Activated naive CD8-positive, alpha-beta T cell treated with anti-CD3 and anti-CD28 coated beads, Interleukin-2, amount 50 U/mL, for 16 hours (primary cell): ENCODE measurements at places on chromosomes 2 and 18.
A peak's percentile ranks its signal among the peaks of the same experiment; 100 is the strongest.

DNA sequence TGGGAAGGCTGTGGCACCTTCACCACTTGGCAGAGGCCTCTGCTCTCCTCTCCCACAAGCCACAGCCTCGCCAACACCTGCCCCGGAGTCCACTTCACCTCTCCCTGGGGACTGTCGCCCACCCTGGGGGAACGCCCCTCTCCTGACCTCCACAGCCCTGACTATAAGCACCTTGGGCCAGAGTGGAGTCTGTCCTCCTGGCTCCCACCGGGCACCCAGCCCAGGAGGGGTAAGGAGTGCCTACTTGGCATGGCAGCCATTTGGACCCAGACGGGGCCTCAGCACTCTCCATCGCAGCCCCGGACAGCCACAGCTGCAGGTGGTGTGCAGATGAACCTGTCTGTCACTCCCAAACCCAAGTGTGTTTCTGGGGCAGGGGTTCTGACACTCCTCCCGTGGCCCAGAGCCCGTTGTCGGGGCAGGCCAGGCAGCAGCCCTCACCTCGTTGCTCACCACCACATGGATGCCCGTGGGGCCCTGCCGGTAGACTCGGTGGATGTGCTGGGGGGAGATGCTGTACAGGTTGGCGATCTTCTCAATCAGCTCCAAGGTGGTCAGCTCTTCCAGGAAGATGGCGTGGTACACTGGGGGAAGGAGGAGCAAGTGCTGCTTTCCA lies 53.5 kb downstream of the TFCP2L1 start:
- no peak for DNase-seq

DNA sequence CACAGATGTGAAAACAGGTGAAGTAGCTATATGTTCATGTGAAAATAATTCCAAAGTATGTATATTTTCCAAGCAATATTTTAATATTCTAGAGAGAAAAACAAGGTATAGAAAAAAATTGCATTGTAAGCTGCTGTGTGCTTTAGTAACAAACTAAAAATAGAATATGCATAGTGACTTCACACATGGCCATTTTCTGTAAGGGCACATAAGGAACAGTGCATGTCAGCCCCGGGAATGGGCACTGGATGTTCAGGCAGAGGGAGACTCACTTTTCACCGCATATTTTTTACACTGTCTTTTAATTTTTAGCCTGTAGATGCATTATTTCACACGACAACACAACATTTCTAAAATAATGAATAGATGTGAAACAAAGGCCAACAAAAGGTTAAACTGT lies 46.0 kb downstream of the CMPK2 start:
- no peak for DNase-seq

GRCh38 chr2:85600951-85601770 lies 1.3 kb downstream of the TMEM150A start:
- DNase-seq, result no peak

- DNase-seq, result no peak
Observed at GRCh38 chr2:23658466-23658942, 268.4 kb downstream of the ATAD2B start.

GRCh38 chr18:37742436-37742835 lies 176.8 kb upstream of the CELF4 start:
- DNase-seq, result no peak

GRCh38 chr2:127326289-127326945 lies 32.5 kb upstream of the ERCC3 start:
- DNase-seq, result no peak

- peak; percentile 27 for DNase-seq
Observed at GRCh38 chr18:76490670-76491472, 4.2 kb downstream of the ZNF516 start.

GRCh38 chr2:28280619-28281018 lies 112.0 kb upstream of the FOSL2 start:
- DNase-seq, result no peak

GRCh38 chr2:25078170-25079049 lies 36.5 kb downstream of the EFR3B start:
- no peak for DNase-seq

- DNase-seq, result no peak
Observed at GRCh38 chr2:241980193-241980592, 110.7 kb downstream of the RTP5 start.

GRCh38 chr2:237492137-237492890 lies 5.3 kb downstream of the MLPH start:
- no peak for DNase-seq

- no peak for DNase-seq
Observed at GRCh38 chr2:200404615-200405014, 98.1 kb downstream of the SPATS2L start.

GRCh38 chr2:199811346-199811745 lies 39.6 kb downstream of the FTCDNL1 start:
- no peak for DNase-seq

- no peak for DNase-seq
Observed at GRCh38 chr2:24015562-24016375, 5.9 kb downstream of the MFSD2B start.

GRCh38 chr18:8367217-8367988 lies 241.8 kb upstream of the RAB12 start:
- no peak for DNase-seq

- no peak for DNase-seq
Observed at GRCh38 chr2:223735659-223736244, 101.6 kb downstream of the AP1S3 start.

DNA sequence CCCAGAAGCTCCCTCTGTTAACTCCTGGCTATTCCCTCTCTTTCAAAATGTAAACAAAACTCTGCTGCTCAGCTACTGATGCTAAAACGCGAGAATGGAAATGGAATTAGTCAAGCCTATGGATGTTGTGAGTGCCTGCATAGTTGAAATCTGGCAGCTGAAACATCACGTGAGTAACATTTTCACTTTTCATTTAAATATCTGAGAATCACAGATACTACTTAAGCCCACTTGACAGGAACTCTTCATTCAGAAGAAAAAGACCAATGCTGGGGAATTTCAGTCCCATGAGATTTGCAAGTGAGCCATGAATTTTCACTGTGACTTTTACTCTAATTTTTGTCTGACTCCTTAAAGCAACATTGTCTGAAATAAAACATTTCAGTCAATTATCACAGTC lies 215.3 kb upstream of the SESTD1 start:
- no peak for DNase-seq

DNA sequence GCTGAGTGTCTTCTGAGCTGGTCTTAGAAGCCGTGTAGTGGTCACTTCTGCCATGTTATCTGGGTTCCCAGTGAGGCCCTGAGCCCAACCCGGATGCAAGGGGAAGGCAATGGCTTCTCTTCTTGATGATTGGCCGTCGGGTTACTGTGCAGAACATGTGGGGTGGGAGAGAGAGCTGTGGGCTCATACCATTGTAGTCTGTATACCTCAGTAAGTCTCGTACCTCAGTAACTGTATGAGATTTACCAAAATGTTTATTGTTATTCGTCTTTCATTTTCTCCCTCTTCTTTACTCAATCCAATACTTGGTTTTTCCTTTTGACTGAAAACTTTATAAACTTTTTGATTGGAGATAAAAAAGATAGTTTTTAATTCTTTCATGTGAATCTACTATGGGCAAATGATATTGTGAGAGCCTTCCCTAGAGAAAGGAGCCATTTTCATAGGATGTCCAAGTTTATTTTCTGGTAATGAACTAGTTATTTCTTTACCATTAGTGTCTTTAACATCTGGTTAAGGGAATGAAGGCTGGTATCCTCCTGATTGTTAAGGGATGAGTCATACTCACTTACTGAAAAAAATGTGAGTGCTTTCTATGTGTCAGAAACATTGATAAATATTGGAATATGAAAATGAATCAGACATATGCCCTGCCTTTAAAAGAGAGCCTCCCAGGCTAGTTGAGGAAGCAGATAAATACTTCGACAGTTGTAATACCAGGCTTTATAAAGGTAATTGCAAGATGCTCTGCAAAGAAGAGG lies 129.9 kb downstream of the PRPF40A start:
- DNase-seq, result no peak

DNA sequence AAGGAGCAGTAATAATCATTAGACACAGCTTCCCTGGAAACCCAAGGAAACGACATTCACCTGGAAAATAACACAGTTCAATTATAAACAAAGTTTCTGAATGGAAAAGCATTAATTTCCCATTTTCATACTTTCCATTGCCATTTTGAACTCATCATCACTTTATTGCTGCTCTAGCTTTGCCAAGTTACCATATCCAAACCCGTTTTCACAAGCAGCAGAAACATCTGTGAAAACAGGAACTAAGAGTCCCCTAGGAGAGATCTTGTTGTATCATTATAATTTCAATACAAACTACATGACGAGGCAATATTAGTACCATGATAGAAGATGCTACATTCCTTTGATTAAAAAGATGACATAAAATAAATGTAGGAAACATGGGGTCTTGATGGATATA lies 597.0 kb upstream of the NRXN1 start:
- DNase-seq, result no peak

DNA sequence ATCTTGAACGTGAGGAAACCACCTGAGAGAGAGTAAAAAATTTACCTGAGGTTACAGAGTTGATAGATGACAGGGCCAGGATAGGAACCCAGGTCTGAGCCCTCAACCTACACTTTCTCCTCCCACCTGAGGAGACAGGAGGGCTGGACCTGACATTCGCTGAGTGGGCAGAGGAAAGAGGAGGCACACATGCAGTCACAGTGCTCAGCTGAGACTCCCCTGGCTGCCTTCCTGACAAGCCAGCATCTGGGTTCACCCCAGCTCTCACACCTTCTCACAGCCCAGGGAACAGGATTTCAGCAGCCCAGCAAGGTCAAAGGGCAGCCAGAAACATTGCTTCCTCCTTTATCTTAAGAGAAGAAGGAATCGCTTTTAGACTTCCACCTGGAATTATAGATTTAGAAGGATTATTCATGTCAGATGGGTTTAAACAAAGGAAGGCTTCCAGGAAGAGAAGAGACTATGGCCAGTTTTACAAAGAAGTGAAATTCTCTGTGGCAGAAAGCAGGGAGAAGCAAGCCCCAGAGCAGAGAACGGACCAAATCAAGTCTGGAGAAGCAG lies 18.1 kb upstream of the PKDCC start:
- no peak for DNase-seq

DNA sequence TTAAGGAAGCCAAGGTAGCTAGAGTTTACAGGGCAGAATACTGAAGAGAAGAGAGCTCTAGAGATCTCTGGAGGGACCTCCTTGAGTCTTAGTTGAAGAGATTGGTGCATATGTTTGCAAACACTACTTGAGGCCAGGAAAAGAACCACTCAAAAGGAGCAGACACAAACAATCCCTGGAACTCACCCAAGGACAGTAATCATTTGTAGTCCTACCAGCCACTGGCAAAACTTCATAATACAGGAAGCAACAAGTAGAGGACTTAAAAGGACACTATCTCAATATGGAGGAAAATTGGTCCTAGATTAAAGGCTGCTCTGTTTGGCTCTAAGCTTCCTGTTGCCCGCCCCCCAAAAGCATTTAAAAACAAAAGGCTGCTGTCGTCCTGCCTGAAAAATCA lies 46.9 kb upstream of the UBXN4 start:
- DNase-seq, result no peak

DNA sequence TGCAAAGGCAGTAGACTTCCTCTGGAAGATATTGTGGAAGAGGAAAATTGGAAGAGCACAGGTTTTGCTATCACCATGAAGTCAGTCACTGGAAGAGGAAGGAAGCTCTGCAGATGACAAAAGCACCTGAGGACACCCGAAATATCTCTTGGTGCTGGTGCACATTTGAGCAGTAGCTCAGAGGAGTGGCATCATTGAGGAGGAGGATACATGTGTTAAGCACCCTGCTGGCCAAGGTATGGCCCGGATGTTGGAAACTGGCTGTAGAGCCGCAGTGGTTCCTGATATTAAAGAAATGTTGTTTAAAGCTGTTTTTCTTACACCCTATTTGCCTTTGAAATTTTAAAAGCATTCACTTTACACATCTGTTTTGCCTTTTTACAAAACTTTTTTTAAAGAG lies 32.7 kb upstream of the SCYGR2 start:
- no peak for DNase-seq

DNA sequence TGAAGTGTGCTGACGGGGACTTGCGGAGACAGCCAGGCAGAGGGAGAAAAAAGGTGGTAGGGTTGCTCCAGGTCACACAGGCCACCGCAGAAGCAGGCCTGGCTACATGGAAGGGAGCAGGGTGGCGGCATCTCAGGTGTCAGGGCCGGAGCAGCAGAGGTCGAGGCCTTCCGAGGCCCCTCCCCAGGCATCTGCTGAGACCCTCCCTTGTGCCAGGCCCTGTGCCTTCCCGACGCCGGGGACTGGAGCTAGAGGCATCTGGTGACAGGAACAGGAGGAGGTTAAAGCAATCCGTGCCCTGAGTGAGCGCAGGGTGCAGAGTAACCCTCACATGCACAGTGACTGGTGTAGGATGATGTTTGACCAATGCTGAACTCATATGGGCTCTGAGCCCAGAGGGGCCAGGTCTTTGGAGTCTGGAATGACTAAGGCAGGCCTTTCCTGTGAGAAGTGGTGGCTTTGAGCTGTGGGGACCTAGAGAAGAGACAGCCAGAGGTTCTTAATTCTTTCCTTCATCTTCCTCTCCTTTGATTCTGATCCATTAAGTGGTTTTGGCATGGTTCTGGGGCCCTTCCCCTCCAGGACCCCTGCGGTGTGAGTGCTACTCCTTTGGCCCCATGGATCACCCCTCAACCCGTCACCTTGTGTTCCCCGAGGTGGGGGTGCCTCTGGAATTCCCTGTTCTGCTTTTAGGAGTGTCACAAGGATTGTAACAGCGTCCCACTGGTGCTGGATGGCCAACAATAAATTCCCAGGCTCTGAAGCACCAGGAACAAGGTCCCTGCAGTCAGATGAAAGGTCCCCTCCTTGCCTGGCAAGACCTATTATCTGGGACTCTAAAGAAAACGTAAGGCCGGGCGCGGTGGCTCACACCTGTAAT lies 72.1 kb downstream of the KLHL29 start:
- no peak for DNase-seq

DNA sequence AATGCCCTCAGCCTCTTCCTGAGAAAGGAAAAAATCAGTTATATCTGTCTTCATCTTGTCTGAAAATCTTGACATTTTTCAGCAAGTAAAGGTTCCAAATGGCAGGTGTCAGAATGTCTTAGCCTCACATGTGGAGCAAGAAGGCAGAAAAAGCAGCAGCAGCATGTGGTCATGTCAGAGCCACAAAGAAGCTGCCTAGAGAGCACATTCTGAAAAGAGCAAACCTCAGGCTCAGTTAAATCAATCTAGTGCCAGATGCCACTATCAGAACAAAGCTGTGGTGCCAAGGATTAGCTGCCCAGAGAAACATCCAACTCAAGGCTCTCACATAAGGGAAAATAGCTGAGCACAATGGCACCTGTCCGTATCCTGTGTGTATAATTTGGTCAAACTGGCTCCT lies 105.9 kb downstream of the SRBD1 start:
- DNase-seq, result no peak

- DNase-seq, result no peak
Observed at GRCh38 chr2:231709636-231709980, 1.3 kb downstream of the PTMA start.

DNA sequence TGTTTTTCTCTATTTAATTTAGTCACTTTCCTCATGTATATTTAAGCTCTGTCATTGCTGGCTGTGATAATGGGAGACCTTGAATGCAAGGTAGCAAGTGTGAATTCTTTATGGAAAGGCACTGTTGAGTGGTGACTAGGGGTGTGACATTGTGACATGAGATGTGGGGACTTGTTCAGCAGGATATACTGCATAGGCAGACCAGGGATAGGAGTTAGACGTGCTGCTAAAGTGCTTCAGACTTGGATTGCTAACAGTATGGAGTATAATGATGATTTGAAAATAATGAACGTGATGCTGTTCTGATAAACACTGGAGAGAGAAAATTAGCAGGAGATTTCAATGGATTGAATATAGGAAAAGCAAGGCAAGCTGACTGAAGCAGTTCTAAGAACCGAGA lies 135.1 kb downstream of the NCOA1 start:
- no peak for DNase-seq
